ENCODE measurements at places on chromosomes 13 and 19.

GRCh38 chr19:944663-945241 is 18.9 kb downstream of the ARID3A start:
- DNase-seq: no peak

- no peak for DNase-seq
Measured at GRCh38 chr19:2814426-2814825, 5.2 kb upstream of the ZNF554 start.

GRCh38 chr19:14056069-14056666 is 5.7 kb downstream of the PALM3 start:
- no peak for DNase-seq

DNA sequence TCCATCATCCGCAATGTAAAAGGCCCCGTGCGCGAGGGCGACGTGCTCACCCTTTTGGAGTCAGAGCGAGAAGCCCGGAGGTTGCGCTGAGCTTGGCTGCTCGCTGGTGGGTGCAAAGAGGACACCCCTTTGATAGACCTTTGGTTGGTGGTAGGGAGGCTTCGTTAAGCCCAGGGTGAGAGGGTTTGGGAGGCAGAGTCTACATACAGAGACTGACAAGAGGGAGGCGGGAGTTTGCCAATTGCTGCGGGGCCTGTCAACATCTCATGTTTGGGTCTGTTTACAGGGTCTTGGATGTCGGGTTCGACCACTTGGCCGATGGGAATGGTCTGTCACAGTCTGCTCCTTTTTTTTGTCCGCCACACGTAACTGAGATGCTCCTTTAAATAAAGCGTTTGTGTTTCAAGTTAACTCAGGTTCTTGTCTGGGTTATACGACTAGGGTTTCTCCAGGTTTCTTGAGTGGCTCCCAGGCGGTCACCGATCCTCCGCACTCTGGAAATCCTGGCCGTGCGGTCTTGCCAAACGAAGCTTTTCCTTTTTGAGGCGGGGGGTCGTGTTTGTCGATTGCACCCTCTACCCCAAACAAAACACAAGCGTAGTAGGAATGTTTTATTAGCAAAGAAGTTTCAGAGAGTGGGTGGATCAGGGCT is 816 bp downstream of the RPS28 start:
- DNase-seq: no peak

- DNase-seq: no peak
Measured at GRCh38 chr13:102100234-102100633, 301.6 kb downstream of the FGF14 start.

GRCh38 chr13:110687736-110688135 is 18.2 kb downstream of the CARS2 start:
- DNase-seq: no peak

DNA sequence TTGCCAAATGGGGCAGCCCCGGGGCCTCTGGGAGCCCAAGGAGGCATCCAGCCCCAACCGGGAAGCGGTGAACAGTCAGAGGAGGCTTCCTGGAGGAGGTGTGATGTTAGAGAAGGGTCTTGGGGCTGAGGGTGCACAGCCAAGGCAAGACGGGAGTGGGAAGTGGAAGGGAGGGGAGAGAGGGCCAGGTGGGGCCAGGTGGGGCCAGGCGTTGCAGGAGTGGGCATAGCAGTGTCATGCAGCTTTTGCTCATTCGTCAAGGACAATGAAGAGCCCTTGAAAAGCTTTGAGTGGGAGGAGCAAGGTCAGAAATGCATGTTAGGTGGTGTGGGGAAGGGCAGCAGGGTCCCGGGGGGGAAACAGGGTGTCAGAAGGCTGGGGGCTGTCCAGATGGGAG is 1.8 kb downstream of the FBN3 start:
- DNase-seq: no peak

GRCh38 chr19:35513628-35514281 is at the start of gene DMKN:
TSS of gene DMKN (minus strand) at chr19:35513649. CDS start at chr19:35513475, 174 bp downstream.
- no peak for DNase-seq

- DNase-seq: no peak
Measured at GRCh38 chr19:30679153-30679702, 307.0 kb downstream of the ZNF536 start.

DNA sequence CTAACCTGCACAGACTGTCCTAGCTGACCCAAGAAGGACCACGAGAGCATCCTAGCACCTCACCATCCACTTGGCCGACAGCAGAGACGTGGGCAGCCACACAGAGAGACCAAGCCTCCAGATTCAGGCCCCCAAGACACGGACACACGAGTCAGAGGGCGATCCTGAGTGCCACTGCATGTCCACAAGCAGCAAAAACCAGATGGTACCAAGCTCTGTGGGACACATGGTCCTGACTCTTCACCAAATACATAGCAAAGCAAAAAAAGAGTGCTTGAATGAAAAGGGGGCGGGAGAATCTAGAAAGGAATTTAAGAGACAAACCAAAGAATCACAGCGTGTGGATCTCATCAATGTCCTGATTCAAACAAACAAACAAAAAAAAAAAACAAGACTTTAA is 45.2 kb downstream of the MLLT1 start:
- DNase-seq: no peak

GRCh38 chr19:14118165-14119051 is 846 bp upstream of the PRKACA start:
- no peak for DNase-seq

GRCh38 chr19:10838377-10838776 is 2.4 kb upstream of the TMED1 start:
- no peak for DNase-seq

GRCh38 chr19:46392837-46393236 is 20.5 kb downstream of the CCDC8 start:
- no peak for DNase-seq

DNA sequence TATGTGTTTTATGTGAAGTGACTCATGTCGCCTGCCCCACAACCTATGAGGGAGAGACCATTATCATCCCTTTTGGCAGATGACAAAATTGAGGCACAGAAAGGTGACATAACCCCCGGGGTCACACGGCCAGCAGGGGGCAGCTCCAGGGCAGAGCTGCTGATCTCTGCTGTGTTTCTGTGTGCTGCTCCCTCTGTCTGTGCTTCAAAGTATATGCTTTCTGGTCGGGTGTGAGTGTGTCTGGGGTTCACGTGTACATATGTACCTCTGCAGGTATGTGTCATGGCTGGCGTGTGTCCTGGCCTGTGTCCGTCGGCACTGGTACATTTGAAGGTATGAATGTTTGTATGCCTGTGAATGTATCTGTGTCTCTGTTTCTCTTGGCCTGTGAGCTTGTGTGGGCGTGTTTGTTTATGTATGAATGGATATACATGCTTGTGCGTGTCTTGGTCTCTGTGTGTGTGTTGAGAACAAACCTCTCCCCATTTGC is 7.1 kb downstream of the LIPE start:
- peak; percentile 61 for DNase-seq

DNA sequence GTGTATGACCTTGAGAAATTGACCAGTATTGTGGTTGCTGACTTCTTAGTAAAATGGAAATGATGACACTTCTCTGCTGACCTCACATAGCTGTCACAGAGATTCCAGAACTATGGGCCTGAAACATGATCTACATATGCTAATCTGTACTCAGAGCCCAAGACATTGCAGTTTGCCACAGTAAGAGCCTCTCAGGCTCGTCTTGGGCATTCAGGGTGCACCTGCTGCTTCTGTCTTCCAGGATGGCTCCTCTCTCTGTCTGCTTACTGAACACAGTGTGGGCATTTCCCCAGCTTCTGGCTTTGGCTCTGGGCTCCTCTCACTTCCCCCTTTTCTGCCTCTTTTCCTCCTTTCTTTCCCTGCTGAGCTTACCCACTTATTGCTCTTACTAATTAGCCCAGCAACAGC is 22.3 kb upstream of the SLC46A3 start:
- DNase-seq: no peak

DNA sequence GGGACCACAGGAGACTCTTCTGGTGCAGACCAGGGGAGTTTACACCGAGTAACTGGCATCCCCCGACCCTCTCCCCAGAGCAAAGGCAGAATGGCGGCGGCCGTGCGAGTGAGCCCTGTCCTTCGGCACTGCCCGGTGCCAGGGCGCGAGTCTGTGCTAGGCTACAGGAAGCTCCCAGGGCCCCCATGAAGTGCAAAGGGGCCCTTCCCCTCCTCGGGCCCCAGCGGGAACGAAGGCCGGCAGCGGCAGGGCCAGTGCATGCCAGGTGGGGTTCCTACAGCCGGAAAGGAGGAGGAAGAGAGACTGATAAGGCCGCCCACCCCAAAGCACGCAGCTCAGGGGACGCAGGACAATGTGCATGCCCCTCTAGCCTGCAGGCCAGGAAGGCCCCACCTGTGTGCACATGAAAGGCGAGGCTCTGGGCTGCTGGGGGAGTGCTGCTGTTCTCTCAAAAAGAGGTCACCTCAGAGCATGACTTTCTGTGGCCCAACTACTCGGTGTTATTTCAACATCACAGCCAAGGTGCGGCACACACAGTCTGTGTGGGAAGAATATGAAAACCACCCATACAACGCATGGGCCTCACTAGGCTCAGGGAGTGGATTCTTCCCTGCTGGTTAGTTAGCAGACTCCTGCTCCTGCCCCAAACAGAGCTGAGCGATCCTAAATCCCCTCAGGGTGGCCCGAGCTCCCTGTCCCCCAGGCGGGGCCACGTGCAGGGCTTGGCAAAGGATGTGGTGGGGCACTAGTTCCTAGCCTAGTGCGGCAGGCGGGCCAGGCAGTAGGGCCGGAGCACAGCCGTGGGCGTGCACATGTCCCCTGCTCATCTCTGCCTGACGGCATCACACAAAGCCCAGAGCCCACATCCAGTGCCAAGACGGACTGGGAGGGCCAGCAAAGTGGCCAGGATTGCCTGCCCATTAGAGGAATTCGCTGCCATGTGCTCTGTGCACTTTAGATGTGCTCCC is 28.4 kb upstream of the TIMM44 start:
- no peak for DNase-seq

- DNase-seq: no peak
Measured at GRCh38 chr13:41286370-41286769, 23.0 kb upstream of the MTRF1 start.

DNA sequence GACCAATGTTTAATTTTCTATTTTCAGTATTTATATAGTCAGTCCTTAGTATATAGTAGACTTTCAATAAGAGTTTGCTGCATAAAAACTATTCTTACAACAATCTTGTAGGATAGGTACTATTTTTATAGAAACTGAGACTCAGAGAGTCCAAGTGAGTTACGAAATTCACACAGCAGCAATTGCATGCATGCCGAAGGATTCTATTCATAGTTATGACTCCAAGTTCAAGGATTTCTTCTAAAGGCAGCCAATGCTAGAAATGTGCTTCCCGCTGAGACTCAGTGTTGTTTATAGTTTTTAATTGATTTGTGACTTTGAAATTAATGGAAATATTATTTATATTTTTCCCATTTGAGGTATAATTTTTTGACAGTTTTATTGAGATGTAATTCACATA is 62.7 kb upstream of the CSNK1A1L start:
- DNase-seq: no peak

DNA sequence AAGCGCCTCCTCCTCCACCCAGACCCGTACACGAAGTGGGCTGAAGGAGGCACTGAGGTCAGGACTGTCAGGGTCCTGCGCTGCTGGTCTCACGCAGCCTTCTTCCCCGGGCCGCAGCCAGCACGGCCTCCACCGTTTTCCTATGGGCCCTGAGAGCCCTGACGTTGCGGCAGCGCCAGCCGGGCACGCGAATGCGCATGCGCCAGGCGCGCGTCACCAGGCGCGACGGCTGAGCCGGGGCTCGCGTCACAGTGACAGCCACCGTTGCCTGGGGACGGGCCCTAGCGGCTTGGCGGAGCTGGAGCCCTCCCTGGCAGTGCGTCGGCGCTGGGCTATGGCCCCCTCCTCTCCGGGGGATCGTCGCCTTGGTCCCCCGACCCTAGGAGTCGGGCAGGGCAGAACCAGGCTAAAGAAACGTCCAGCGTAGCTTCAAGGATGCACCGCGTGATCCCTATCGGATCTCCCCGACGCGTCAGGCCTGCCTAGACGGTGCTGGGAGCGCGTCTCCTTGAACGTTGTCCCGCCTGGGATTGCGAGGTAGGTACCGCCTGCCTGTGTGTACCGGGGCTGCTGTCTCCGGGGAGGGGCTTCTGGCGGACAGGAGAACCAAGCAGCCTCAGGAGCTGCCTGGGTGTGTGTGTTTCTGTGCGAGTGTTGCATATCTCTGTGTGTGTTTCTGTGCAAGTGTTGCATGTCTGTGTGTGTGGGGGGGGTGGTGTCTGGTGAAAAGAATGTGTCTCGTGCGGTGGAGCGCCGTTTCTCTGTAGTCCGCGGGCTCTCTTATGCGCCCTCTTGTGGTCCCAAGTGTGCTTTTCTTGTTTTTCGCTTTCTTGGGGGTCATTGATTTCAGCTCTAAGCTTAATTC is 43.2 kb downstream of the ZNF571 start:
- peak; percentile 23 for DNase-seq

DNA sequence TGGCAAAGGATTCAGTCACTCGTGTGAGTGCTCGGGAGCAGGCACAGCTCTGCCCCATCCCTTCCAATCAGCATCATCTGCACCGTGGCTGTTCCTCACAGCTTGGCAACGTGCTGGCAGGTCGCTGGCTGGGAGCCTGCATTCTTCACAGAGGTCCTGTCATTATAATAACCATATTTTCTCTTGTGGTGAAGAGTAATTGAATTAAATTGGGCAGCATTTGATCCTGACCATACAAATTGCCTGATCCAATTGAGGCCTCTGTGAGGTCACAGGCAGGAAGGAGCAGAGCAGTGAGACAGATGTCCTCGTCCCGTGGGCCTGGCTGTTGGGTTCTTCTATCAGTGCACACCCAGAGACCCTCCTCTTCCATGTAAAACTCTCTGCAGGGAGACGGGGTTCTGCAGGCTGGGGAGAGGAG is 407.8 kb downstream of the COG6 start:
- no peak for DNase-seq

- DNase-seq: no peak
Measured at GRCh38 chr13:109569958-109570711, 216.2 kb downstream of the IRS2 start.

DNA sequence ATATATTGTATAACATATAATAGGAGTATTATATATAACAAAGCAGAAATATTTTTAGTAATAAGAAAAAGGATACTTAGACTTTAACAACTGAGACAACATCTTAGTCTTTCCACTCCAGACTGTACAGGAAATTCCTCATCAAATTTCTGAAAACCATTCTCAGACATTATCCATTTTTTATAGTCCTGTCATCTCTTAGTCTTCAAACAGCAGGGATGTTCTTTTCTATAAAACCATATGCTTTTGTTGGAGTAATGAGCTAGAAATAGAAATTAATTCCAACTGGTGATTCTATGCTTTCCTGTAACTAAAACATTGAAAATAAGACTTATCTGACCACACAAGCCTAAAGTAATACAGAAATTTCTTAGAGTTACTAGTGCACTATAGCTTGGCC is 82.2 kb upstream of the CSNK1A1L start:
- no peak for DNase-seq

- no peak for DNase-seq
Measured at GRCh38 chr13:106415442-106415841, 120.0 kb downstream of the EFNB2 start.

GRCh38 chr13:51806566-51806965 is 2.6 kb upstream of the DHRS12 start:
- no peak for DNase-seq

- DNase-seq: no peak
Measured at GRCh38 chr13:32246468-32246867, 68.7 kb downstream of the ZAR1L start.

DNA sequence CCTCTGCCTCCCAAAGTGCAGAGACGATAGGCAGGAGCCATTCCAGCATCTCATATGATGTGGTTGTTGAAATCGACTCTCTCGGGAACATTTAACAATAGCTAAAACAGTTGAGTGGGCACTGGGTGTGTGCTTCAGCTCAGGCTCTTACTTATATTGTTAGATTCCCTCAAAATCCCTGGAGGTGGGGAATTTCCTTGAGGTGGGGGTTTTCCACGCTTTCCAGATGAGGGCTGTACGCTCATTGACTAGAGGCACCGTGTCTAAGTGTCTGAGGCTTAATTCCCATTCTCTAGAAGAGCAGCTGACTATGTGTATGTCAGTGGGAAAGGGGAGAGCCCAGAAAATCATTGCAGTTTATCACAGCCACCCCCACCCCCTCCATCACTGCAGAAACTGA is 10.8 kb upstream of the GRAMD1A start:
- DNase-seq: no peak

Data from activated CD4-positive, CD25-positive, alpha-beta regulatory T cell treated with anti-CD3 and anti-CD28 coated beads, Interleukin-2, amount 50 U/mL, for 16 hours (primary cell).